ENCODE measurements at places on chromosomes 6 and 20.

- no peak for DNase-seq
These were observed 223.6 kb downstream of the TTLL2 start for GRCh38 chr6:167548451-167548850.

- DNase-seq = peak; percentile 40
These were observed 828 bp upstream of the SULF2 start for GRCh38 chr20:47785854-47786764.

DNA sequence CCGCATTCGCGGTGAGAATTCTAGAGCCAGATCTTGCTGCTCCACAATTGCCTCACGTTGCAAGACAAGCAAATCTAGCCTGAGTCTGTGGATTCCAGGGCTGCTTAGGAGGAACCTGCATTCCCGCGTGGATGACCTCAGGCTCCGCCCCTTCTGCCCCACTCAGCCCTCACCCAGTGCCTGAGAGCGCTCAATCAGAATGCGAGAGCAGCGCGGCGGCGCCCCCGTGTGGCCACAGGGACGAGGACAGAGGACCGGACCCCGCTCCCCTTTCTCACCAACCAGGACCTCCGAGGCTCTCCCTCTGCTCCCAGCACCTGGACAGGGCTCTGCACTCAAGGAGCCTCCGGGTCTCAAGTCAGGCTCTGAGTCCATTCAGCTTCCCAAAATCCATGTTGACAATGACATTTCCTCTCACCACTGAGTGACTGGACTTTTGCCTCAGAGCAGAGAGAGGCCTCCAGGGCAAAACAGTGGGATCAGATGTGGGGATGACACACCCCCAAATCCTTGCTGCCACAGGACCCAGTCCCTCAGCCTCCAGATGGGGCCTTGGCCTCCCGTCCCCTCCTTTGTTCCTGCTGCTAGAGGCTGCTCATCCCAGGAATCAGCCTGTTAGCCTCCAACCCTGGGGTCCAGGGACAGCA is 52.0 kb downstream of the RPP21 start:
- DNase-seq = peak; percentile 62

DNA sequence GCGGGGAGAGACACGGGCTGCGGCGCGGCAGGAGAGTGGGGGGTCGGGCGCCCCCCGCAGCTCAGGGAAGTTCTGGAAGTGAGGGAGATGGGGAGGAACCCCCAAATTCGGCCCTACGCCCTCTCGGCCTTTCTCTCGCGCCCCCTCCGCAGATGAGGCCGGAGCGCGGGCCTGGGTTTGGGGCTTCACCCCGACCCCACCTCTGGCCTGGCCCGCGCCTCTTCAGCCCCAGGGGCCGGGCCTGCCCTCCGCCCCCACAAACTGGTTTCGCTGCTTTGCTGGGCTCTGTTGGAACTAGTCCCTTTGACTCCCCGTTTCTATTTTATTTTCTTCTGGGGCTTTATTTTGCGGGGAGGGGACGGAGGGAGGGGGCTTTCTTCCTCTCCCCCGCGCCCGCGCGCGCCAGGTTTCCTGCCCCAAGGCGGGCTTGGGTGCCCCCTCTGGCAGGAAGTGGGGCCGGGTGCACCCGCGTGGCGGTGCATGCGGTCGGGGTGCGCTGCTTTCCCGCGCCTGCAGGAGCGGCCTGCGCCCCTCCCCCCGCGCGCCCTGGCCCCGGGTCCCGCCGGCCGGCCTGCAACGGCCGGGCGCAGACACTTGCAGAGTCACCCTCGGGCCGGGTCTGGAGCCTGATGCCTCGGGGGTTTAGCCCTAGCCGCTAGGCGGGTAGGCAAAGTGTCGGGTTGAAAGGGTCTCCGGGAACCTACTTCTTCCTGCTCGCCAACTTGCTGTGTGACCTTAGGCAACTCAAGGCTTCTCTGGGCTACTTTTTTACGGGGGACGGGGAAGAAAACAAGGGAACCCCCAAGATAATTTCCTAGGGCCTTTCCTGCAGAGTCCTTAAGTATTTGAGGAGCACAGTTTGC is 1.3 kb downstream of the HMGA1 start:
- DNase-seq = peak; percentile 32

DNA sequence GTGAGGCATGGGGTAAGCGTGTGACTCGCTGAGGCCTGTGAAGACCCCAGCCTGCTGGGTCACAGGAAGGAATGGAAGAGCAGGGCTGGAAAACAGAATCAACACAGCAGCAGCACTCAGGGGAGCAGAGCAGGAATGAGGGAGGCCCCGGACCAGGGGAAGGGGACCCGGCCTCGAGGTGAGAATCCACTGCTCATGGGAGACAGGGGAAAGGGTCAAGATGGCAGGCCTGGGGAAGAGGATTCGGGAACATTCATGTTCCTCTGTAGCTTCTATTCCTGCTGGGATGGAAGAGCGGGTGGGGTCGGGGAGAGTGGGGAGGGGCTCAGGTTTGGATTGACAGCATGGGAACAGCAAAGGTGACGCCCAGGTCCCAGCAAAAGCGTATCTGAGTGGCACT is 59.4 kb downstream of the NPEPL1 start:
- DNase-seq = no peak

GRCh38 chr20:58524814-58525213 is 9.6 kb upstream of the APCDD1L start:
- no peak for DNase-seq

GRCh38 chr6:138025528-138025978 is 81.7 kb downstream of the PERP start:
- no peak for DNase-seq

DNA sequence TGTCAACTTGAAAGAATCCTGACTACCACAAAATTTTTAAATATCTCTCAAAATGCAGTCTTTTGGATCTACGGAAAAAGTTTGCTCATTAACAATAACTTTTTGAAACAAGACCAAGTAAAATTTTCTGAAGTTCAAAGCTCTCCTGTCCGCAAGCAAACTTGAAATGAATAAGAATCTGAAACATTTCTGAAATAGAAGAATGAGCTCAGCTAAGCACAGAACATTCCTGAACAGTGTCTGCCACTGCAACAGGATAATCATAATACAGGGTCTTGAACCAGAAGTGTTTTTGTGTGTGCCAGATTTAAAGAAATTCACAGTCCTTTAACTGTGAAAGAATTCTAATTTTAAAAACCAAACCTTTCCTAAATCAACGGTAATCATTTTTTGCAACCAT is 49.1 kb upstream of the TASP1 start:
- no peak for DNase-seq

GRCh38 chr6:31118178-31118577 is 2.1 kb downstream of the CDSN start:
- no peak for DNase-seq

DNA sequence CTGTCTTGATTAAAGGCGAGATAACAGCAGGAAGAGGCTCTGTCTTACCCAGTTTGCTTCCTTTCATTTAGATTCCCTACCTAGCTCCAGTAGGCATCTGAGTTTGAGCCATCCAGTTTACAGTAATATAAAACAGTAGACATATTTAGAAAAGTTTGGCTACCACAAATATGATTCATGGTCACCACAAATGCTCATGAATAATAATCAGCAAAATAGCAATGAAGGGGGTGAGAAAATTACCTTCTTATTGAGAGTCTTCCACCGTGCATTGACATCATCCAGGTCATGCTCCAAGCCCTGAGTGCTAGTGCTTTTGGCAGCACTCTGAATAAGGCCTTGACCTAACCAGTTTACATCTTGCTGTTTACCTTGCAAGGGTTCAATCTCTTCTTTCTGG is 106.2 kb downstream of the DST start:
- DNase-seq = no peak

DNA sequence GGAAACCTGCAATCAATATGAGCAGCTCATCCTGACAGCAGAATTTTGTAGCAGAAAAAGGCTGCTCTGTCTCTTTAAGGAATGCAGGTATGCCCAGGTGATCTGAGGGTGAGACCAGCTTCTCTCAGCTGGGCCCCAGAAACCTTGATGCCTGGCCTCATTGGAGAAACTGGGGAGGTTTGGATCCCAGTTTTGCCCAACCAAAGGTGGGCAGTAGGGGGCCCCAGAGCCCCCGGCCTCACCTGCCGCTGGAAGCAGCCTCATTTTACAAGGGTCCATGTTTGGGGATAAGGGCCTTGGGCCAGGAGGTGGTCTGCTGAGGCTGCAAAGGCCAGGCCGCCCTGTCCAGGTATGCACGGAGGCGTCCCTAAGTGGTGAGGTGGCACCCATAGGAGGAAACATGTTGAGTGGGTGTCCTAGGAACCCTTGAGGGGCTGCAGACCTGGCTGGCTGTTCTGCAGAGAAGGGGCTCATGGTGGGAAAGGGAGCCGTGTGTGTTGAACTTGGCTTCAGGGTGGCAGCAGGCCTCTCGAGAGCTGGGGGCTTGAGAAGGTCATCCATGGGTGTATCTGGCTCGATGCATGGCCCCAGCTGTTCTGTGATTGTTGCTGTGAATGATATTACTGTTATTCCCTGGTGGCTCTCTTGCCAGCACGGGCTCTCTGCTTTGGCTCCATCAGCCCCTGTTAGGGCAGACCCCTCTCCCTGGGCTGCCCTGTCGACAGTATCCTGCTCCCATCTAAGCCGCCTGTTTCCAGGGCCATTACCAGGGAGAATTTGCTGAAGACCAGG is 208.4 kb downstream of the CDH4 start:
- no peak for DNase-seq

- DNase-seq = peak; percentile 23
These were observed 15.8 kb downstream of the MAN1A1 start for GRCh38 chr6:119333707-119334295.

DNA sequence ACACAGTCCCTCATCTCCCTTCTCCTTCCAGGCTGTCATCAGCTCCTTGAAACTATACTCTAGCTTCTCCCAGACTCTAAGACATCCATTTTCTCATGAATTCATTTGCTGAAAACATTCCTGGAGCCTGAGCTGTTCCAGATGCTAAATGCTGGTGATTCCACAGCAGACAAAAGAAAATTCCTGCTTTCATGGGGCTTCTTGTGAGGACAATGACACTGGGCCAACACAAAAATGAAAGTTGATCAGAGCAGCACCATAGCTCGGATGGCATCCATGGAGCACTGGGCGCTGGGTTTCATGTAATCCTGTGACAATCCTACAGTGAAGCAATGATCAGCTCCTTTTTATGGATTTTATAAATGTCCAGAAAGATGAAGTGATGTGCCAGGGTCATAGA is 47.4 kb upstream of the STX16 start:
- no peak for DNase-seq

- no peak for DNase-seq
These were observed 24.0 kb downstream of the STK35 start for GRCh38 chr20:2125474-2126112.

DNA sequence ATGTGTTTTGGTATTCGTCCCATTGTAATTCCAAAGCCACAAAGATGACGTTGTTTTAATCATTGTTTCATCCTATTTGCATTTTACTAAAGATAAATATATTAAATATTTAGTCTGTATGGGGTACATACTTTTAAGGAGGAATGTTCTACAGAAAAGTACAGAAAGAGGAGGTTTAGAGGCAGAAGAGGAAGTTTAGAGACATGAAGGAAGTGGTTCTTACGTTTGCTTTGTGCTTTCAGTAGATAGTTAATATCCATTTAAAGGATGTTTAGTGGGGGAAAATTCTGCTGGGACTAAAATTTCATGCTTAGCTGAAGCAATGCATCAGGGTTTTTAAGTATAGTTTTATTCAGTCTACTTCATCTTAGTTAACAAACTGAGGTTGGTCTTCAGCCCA is 116.6 kb downstream of the CRYBG1 start:
- DNase-seq = no peak

- DNase-seq = no peak
These were observed at the start of gene HTR1B for GRCh38 chr6:77463308-77463860. Gene HTR1B, minus strand, starts transcription at chr6:77463491. Its CDS starts 88 bp downstream, at chr6:77463403.

GRCh38 chr6:148857798-148858390 is 111.1 kb downstream of the UST start:
- DNase-seq = no peak

- DNase-seq = peak; percentile 89
These were observed 21.5 kb downstream of the OR2B2 start for GRCh38 chr6:27890445-27891319.

- no peak for DNase-seq
These were observed 531.0 kb downstream of the EPM2A start for GRCh38 chr6:145204301-145204700.

DNA sequence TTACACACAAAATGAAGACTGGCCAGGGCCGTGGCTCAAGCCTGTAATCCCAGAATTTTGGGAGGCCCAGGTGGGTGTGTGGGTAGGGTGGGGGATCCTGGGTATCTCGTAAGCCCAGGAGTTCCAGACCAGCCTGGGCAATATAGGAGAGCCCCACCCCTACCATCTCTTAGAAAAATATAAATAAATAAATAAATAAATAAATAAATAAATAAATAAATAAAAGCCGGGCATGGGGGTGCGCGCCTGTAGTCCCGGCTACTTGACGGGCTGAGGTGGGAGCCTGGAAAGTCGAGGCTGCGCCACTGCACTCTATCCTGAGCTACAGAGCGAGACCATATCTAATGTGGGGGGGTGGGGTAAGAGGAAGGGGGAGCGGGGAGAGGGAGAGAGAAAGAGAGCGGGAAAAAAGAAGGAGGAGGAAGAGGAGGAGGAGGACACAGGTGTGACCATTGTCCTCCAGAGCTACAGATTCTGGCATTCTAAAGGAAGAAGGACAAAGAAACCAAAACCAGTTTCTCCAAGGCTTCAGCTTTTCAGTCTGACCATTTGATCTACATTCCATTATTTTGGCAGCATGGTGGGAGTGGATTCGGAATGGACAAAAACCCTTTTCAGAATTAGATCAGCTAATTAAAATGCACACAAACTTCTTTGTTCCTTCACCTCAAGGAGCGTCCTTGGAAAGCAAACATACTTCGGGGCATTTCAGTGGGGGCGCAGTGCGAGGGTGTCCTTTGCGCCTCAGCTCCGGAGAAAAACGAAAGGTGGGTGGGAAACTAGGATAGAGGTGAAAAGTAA is 577 bp upstream of the C6orf141 start:
- no peak for DNase-seq

DNA sequence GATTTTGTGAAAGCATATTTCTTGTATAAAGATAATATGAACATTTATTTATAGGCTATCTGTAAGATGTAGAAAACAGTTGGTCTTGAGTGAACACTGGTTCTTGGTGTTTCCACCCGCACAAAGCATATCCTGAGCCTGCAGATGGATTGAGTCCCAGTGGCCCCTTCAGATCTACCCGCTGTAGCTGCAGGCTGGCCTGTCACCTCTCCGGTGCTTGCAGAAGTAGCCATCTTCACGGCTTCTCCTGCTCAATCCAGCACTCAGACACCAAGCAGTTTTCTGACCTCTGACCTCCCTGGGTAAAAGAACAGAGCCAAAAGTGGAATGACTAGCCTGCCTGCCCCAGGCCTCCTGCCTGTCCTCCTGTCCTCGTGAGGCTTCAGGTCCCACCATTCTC is 22.7 kb downstream of the LYRM2 start:
- DNase-seq = no peak

GRCh38 chr6:89566930-89567629 is 71.5 kb downstream of the LYRM2 start:
- peak; percentile 26 for DNase-seq
